ENCODE measurements at places on chromosomes 6 and 20.

GRCh38 chr20:44186201-44186600, 787 bp downstream of the JPH2 start:
- no peak for DNase-seq

DNA sequence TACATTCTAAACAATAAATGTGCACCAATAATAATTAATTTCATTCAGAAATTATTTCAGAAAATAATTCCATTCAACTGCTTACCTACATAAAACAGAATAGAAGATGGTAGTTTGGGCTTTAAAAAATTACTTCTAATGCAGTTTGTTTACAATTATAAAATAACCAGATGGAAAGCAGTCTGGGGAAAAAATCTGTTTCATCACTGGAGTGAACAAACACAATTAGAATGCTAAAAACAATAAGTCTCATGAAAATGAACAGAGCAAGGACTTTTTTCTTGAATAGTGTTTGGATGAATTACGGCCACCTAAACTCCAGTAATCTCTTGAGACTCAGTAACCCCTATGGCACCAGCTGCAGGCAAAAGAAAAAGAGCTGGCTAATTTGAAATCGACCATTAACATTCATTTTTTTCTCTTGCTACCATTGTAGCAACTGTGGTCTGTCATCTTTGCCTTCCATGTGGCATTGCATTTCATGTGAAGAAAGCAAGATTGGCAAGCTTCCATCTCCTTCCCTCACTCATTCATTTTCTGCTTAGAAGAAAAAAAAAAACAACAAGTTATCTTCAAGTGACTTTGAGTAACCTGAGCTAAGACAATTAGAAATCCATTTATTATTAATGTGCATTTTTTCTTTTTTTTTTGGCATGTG, 88.4 kb upstream of the CEP85L start:
- DNase-seq = no peak

DNA sequence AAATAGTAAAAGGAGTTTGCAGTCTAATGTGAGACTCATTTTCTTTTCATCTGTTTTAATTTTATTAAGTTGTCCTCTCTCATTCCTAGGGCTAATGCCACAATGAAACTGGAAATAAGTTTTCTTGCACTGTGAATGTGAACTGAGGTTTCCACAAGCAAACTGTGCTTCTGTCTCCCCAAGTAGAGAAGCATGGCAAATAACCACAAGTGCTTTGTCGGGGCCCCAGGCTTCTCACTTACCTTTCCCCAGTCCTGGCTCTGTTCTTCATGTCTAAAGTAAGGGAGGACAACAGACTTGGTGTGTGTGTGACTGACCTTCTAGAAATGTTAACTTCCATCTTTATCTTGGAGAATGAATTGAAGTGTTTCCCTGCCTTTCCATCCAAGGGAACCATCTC, 80.8 kb downstream of the CBFA2T2 start:
- DNase-seq = no peak

GRCh38 chr6:78598966-78599365, 268.4 kb upstream of the IRAK1BP1 start:
- no peak for DNase-seq

All from activated CD4-positive, alpha-beta T cell treated with anti-CD3 and anti-CD28 coated beads, Interleukin-2, amount 50 U/mL, for 24 hours (primary cell).